GM23248 (cell line): ENCODE measurements at places on chromosomes 3 and 15.

- DNase-seq, result peak; percentile 51
These were observed 3.2 kb upstream of the CHSY1 start for GRCh38 chr15:101255051-101255395.

DNA sequence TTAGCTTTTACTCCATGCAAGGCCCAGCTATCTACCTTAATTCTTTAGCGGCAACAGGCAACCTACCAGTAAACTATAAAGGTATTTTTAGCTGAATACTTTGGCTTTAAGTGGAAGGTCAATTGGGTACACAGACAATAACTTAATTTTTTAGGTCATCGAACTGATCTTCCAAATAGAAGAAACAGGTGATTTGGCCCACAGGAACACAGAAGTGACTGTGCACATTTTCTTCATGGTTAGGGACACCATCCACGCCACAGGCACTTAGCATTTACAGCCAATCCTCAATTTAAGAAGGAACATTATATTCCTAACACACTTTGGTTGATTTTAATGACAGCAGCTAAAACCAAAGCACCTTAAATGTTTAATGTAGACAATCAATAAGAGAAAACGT, 1.9 kb downstream of the ARPP19 start:
- no peak for DNase-seq

GRCh38 chr3:79521221-79521848, 246.5 kb downstream of the ROBO1 start:
- DNase-seq, result peak; percentile 50

- DNase-seq, result no peak
These were observed 25.6 kb upstream of the ATP2B2 start for GRCh38 chr3:10531031-10531430.

DNA sequence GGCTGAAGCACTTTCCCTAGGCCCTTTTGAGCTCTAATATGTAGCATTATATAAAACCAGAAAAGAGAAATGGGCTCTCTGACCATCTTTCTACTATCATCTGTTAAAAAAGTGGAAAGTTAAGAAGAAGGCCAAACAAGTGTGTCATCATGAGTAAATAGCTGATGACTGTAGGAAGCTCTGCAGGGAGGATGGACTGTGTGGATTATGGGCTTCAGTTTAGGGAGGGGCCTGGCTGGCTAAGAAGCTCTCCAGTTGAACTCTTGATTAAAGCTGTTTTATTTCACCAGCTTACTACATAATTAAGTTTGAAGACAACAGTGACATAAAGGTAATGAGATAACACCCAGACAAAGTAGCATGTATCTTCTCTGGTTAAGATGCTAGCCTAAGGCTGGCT, 30.6 kb downstream of the INTS14 start:
- peak; percentile 89 for DNase-seq

GRCh38 chr3:147881933-147882332, 472.8 kb downstream of the ZIC1 start:
- DNase-seq, result peak; percentile 4

GRCh38 chr15:67175643-67176071, 78.8 kb downstream of the AAGAB start:
- DNase-seq, result peak; percentile 52
